ENCODE measurements at places on chromosomes 5 and 9. TPM values are rescaled to one million over a fixed set of nuclear protein-coding genes. Genes with fewer than 3 reads are reported as not detected.

GRCh38 chr5:114116981-114117380 lies 244.9 kb upstream of the KCNN2 start:
- DNase-seq = no peak

- DNase-seq = no peak
These were observed 78.0 kb downstream of the AMBP start for GRCh38 chr9:114000063-114000454.

DNA sequence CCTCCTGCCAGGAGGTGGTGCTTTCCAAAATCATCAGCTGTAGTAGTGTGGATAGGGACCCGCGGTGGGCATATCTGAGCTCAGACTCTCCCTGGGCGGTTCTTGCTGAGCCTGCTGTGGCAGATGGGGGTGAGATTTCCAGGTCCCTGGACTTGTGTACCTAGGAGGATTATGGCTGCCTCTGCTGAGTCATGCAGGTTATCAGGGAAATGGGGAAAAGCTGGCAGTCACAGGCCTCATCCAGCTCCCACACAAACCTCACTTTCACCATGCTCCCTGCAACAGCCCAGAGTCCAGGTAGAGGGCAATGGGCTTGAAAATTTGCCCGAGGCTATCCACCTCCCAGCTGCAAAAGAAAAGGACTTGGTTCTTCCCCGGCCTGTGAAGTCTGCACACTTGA lies 23.4 kb upstream of the MAMDC2 start:
- DNase-seq = no peak

DNA sequence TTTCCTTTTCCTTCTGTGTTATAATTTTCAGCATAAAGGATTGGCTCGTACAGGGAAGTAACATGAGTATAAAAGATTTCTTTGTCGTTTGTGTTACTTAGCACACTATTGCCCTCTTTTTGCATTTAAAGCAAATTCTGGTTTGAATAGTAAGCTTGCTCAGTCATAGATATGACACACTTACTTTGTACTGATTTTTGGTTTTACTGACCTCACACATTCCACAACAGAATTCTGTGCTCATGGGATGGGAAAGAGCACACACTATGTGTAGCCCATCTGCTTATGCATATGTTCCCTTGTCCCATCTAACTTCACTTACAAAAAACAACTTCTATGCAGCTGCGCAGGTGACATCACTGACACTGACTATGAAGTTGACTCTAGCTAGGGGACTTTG lies 111.9 kb upstream of the MTAP start:
- DNase-seq = no peak

PTBP3 gene
- total RNA-seq = 19.4 TPM

DNA sequence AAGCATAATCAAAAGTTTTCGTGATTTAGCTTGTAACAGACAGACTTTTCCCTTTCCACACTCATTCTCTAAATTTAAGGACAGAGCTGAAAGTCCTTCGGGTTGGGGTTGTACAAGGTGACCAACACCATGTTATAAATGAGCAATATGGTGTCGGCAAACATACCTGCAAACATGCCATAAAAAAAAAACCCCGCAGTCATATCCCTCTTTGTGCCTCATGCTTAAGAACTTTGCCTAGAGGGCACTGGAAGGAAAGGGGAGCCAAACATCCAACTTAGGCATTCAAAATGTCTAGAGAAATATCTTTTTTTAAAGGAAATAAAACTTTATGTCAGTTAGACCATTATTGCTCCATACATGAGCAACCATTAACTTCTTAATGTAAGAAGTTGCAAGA lies 73.2 kb downstream of the TLE1 start:
- no peak for DNase-seq

WWC1 gene
- 4.3 TPM for total RNA-seq

DNA sequence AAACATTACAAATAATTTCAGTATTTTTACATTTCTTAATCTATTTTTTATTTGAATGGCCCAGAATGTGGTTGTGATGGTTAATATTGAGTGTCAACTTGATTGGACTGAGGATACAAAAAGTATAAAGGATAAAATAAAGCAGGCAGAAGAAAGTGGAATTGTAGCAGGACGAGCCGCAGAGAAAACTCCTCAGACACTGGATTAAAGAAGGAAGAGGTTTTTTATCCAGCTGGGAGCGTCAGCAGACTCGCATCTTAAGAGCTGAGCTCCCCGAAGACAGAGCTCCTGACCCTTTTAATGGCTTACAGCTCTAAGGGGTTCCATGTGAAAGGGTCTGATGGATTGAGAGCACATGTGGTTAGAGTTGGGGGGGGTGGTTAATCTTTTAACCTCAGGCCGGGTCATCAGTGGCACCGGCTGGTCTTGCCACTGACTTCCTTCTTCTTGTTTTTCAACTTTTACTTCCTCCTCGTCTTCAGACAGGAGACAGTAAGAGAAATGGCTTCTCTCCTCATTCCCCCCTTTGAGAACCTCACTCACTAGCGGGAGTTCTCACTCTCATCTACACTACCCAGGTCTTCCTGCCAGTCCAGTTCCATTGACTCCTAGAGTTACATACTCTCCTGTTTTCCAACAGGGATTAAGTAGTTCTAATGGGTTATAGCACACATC lies 80.0 kb downstream of the TMEM161B start:
- no peak for DNase-seq

DNA sequence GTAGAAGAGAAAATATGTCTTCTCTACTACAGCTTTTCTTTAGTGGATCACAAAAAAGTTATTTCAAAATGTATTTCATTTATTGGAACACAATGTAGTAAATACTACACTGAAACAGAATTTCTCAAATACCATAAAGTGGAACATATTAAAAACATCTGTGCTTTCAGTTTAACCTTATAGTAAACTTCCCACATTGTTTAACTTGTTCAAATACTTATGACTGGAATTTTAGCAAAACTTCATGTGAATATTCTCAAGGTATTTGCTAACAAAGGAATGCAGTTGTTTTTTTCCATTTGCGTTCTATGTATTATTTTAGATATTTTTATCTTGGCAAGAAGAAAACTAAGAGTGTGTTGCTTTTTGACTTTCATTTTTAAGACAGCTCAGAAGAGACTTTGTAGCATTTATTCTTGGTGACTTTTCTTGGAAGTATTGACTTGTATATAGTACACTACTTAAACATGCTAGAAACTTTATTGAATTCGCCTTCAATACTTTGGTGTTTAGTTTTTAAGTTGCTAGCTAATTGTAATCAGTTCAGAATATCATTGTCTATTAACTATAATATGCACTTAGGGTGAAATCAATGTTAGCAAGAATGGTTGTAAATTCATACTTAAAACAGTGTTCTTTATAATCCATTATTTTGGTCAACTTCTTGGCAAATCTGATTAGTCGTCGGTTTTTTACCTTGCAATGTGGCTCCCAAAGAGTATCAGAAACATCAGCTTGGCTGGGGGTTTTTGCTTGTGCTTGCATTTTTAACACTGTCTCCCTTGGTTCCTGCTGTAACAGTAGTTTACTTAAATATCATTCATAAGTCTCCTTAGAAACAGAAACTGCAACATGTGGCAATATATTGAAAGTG lies 5.0 kb upstream of the RHOBTB3 start:
- DNase-seq = no peak

EQTN gene
- total RNA-seq = not detected

GRCh38 chr5:174436750-174437149 lies 287.6 kb upstream of the MSX2 start:
- no peak for DNase-seq

DNA sequence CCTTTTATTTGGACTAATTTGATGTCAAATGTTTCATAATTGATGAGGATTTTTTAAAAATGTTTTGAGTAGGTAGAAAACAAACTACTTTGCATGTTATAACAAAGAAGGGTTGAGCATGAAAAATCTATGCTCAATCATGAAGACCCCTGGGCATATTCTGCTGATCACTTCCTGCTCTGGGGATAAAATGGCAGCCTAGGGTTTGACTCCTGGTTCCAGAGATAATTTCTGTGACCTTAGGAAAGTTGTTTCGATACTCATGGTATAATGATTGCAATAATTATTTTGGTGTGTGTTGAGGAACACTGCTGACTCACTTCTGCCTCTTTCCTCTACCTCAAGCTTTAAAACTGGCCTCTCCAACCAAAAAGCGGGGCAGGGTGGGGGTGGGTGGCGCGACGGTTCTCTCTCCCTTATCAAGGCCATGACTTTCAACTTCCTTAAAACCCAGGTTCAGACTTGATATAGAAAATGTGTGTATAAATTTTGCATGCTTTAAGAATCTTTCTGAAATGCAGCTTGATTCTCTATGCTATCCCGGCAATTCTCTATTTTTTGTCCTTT lies 6.0 kb upstream of the PIP5K1B start:
- no peak for DNase-seq

- no peak for DNase-seq
These were observed 889.7 kb downstream of the CDH9 start for GRCh38 chr5:26148569-26149107.

IFNK gene
- total RNA-seq = not detected

DNA sequence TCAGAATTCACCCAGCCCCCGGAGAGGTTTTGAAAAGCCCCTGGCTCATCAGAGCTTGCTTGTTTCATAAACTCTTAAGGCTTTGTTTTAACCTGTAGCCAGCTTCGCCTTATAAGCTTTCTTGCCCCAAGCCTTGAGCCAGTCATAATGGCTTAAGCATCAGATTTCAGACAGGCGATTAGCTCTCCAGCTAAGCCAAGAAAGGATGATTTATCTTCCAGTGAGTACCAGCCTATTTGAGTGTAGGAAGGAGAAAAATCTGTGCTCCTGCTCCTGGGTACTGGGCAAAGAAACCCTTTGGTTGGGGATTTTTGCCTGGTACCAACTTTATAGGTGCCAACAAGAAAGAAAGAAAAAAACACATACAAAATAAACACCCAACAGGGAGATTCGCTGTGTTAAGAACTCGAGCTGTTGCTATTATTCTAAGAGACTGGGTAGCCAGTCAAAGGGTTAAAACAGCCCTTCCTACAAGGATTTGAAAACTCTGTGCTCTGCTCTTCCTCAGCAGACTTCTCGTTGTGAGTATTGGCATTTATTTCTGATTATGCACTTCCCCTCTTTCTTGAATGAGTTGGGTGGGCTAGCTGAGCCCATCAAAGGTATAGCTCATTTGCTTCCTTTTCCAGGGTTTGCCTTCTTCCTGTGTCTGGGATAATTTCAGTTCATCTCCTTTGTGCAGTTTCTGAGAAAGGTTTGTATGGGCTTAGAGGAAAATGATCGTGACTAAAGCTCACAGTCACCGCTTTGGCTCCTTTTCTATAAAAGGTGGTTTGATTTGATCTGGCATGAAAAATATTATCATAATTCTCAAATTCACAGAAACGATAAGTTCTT lies 157.2 kb upstream of the DMRT1 start:
- DNase-seq = no peak

DNA sequence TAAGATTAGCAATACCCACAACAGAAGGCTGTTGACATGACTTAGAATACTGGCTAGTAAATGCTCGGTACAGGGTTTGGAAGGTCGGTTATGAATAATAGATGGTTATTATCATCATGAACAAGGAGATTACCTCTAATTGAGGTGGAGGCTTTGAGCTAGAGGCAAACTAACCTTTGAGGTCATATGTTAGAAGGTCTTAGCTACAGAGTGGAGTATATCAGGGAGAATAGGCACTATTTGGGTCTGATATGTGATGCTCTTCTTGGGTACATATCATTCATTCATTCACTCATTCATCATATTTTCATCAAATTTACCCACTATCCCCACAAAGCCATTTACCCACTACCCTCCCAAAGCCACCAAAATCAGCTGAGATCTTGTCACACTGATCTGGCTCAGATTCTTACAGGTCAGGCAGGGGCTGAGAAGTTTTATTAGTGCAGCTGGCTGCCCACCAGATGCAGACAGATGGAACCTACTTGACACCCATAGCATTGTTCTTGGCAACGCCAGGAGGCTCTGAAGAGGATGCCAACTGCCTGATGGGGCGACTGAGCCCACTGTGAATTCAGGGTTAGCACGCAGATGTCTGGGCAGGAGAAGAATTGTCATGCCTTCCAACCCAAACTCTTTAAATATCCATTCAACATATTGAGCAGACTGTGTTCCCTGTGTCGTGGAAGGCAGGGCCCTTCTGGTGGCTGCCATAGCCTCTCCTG lies 90.2 kb upstream of the SH3PXD2B start:
- no peak for DNase-seq

DNA sequence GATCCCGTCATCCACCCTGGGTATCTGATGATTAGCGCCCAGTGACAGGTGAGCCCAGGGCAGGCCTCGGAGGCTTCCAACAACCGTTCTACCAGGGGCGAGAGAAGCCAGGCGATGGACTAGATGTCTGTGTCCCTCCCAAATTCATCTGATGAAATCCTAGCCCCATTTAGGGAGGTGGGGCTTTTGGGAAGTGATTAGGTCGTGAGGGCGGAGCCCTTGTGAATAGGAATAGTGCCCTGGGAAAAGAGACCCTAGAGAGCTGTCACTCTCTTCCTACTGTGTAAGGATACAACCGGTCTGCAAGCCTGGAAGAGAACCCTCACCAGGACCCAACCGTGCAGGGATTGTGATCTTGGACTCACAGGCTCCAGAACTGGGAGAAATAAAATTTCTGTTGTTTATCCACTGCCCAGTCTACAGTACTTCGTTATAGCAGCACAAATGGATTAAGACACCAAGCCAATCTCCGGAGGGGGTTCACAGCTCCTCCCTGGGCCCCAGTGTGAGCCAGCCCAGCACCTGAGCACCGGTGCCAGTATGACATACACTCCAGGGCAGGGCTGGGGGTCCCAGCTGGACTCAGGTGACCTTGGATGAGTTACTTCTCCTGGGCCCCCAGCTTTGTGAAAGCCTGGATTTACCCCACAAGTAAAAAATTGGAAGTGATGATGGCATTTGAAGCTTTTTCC lies 162.2 kb downstream of the DAB2IP start:
- DNase-seq = no peak

- DNase-seq = no peak
These were observed 114.2 kb downstream of the ANXA1 start for GRCh38 chr9:73265876-73266275.

DNA sequence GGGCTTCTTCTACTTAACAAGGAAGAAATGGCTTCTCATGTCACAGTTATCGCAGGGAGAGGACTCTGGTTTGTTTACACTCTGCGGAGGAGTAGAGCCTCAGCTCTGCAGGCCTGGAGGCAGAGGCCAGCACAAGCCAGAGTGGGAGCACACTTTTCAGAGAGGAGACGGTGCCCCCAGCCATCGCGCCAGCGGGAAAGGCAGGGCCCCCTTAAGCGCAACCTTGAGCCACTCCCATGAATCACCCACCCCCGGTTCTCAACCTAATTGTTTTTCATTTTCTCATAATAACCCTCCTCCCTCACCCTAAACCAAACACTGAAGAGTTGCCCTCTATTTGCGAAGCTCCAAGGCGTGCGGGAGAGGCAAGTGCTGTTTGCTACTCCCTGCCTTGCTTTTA lies 208.4 kb upstream of the TBCA start:
- DNase-seq = no peak

GRCh38 chr5:160445132-160445531 lies 23.5 kb downstream of the PTTG1 start:
- no peak for DNase-seq

FCN2 gene
- not detected for total RNA-seq

COL15A1 gene
- 47.2 TPM for total RNA-seq

DNA sequence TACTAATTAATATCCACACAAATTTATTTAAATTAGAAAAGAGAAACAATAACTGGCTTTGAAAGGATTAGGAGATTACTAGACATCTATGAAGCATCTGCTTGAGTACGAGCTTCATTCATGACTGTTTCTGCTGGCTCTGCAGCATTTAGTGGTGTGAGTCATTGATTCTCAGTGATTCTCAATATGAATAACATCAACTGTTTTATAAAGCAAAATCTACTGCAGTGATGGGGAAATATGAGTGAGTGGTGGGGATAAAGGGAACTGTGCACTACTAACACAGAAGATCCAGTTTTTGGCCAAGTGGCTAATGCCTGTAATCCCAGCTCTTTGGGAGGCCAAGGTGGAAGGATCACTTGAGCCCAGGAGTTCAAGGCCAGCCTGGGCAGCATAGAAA lies 8.4 kb downstream of the FNBP1 start:
- no peak for DNase-seq
